ENCODE measurements at places on chromosomes 4 and X. TPM values are rescaled to one million over a fixed set of nuclear protein-coding genes. Genes with fewer than 3 reads are reported as not detected.
A peak's percentile ranks its signal among the peaks of the same experiment; 100 is the strongest.

DNA sequence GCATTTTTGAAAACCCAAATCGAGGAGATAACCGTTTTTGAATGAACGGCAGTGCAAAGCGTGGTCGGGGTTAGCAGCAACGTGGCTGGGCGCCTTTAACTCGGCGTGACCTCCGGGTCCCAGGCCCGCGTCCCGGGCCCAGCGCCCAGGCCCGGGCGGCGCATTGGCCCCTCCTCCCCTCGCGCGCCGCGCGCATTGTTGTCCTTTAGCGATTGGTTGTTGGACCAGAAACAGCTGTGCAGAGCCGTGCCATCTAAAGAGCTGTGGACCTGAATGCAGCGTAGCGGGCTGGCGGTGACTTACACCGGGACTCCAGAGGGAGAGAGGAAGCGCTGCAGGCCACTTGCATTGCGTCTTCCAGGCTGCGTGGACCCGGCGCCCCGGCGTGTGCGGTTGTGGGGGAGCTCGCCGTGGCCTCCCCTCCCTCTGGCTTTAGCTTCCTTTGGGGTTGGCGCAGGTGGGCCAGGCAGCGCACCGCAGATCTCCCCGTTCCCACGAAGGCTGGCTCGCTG, at the start of gene STOX2:
TSS of gene STOX2 (plus strand) at position 227 of the 512 bp plus-strand sequence. CDS start 1,484 bp downstream, outside the sequence.
- peak; percentile 75 for ATAC-seq

DNA sequence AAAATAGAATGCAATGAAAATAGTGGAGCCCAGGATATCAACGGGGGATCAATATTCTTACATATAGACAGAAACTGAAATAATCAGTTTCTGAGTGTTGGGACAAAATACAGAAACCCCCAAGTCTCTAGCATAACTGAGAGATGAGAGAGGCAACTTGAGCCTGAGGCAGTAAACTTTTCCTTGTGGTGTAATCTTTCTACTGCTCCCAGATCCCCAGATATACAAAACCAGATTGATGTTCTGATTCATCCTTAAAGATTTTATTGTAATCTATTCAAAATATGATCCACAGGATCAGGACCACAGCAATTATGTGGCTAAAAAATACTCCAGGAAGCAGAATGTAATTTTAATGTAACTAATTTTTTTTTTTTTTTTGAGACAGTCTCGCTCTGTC, 2282.6 kb downstream of the ARAP2 start:
- ATAC-seq: no peak

DNA sequence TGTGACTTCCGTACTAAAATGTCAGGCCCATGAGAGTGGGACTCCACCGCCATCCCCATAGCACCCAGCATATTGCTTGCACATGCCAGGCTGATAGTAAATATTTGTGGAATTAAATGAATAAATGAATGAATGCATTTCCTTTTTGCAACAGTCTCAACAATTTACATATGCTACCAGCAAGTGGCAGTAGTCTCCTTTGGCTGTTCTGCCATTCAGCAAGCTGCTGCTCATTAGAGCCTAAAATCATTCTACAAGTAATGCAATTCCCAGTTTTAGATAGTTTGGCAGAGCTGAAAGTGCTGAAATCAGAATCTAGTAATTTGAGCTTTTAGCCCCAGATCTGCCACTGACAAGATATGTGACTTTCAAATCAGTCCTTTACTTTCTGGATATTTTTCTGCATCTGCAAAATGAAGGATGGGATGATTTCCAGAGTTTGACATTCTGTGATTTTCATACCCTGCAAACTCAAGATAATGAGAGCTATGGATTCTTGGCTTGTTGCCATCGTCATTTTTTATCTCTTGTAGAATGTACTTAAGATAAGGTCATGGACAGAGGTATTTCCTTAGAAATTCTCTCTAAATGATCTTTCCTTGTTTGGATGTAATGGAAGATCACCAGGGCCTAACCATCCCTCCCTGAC, 35.7 kb upstream of the INTS6L start:
- no peak for ATAC-seq

- ATAC-seq: no peak
Observed at GRCh38 chr4:46323891-46324416, 66.0 kb downstream of the GABRA2 start.

GRCh38 chr4:66097218-66097617, 426.9 kb upstream of the EPHA5 start:
- ATAC-seq: no peak

- ATAC-seq: no peak
Observed at GRCh38 chr4:86961116-86961515, 26.3 kb downstream of the AFF1 start.

- ATAC-seq: no peak
Observed at GRCh38 chrX:70553516-70553915, 108.9 kb downstream of the DLG3 start.

DNA sequence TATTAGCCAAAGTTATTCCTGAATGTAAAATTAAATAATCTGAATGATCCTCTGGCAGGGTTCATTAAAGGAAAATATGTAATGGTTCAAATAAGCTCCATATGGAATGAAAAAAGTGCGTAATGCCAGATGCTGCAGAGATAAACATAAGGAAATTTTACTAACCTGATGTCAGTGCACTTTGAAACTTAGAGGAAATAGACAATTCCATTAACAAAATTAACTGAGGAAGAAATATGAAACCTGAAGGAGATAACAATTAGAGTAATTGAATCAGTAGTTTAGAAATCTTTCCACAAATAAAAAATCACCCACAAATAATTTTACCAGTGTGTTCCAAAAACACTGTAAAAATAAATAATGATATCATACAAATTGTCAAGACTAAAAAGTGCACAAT, 387.5 kb downstream of the GRIA2 start:
- ATAC-seq: no peak

DNA sequence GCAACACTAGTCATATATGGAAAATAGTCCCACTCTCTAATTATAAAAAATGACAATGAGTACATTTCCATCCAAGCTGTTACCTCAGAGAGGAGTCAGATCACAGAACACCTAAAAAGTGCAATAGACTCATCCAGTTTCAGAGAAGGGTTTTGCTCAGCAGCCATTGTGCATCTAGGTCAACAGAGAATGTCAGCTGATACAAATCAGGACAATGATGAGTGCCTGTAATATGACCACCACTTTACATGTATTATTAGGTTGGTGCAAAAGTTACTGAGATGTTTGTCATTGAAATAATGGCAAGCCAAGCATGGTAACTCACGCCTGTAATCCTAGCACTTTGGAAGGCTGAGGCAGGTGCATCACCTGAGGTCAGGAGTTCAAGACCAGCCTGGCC, 164.1 kb upstream of the TTC29 start:
- ATAC-seq: no peak

DNA sequence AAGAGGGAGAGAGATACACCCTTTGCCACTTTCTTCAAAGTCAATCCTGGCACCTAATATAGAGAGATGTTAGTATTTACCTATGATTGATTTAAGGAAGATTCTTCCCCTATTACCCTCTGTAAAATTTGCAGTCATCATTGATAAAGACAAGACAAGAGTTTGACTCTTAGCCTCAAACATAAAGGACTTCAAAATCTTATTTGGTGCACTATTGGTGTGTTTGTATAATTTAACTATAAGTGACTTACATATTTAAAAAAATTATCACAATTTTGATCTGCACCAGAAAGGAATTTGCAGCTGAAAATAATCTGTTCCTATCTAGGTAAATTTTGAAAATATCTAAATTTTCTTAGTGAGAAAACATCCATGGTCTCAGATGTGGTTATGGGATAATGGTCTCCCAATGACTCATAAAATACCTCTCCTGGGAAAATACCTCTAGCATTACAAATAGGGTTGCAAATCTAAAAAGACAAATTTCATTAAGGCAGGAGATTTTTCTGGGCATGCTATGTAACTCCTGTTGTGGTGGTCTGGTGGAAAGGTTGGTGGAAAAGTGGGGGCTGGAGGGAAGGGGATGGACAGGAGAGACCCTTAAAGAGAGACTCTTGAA, 173.6 kb upstream of the MED14 start:
- ATAC-seq: no peak

DNA sequence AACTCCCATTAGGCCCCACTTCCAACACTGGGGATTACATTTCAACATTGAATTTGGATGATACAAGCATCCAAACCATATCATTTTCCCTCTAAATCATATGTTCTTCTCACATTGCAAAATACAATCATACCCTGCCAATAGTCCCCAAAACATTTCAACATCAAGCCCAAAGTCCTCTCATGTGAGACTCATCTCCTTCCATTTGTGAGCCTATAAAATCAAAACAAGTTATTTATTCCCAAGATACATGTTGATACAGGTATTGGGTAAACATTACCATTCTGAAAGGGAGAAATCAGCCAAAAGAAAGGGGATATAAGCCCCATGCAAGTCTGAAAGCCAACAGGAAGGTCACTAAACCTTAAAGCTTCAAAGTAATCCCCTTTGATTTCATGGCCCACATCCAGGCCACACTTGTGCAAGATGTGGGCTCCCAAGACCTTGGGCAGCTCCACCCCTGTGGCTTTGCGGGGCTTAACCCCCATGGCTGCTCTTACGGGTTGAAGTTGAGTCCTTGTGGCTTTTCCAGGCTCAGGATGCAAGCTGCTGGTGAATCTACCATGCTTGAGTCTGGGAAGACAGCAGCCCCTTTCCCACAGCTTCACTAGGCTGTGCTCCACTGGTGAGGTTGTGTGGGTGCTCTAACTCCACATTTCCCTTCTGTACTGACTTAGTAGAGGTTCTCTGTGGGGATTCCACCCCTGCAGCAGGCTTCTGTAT, 40.6 kb upstream of the SERTM2 start:
- no peak for ATAC-seq

GRCh38 chr4:86892636-86892960, 376 bp upstream of the C4orf36 start:
- ATAC-seq: no peak

DNA sequence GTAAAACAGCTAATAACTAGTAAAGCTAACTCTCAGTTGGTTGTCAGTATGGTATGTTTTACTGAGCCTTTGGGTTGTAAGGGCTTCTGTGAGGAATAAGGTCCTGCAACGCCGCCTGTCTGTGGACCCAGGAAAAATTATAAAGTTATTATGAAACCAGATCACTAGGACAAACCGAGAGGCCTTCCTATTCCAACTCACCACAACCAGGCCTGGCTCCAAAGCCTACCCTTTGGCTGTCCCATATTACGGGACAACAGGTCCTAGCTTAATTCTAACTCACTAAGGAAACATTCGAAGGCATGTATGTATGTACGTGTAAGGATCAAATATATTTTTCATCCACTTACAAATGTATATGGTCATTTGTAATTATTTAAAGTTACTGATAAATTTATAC, 1.4 kb downstream of the ANKRD17 start:
- peak; percentile 47 for ATAC-seq

DNA sequence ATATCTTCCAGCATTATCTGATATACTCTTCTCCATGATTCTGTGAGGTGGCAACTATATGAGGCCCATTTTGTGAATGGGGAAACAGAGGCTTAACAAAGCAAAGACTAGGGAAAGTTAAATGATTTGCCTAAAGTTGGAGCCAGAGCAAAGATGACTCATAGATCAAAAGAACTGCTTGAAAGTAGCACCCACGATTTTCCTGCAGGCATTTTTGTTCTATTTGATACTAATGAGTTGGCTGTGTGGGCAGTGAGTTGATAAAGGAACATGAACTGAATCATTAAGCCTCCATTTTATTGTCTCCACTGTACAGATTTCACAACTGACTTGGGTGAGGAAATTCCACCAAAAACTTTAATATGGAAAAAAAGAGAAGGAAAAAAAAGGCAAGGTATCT, 138.9 kb upstream of the IGFBP7 start:
- ATAC-seq: no peak

GRCh38 chrX:133674726-133675470, 259.6 kb upstream of the GPC4 start:
- ATAC-seq: peak; percentile 52

DNA sequence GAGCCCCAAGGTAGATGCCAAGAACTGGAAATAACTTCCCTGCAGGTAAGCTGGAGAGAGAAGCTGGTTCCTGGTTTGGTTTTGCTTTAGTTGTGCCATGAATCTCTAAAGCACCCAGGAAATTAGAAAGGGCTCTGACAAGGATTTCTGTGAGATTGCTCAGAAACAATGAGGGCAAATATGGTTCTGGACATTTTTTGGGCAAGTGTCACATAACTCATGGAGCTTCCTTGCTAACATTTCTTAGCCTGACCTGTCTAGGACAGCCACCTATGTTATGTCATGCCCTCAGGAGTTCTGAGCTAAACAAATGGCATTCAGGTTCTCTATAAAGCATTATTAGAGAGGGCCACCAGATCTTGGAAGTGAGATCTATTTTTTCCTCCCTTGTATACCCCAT, 131.8 kb downstream of the GUCY2F start:
- no peak for ATAC-seq

DNA sequence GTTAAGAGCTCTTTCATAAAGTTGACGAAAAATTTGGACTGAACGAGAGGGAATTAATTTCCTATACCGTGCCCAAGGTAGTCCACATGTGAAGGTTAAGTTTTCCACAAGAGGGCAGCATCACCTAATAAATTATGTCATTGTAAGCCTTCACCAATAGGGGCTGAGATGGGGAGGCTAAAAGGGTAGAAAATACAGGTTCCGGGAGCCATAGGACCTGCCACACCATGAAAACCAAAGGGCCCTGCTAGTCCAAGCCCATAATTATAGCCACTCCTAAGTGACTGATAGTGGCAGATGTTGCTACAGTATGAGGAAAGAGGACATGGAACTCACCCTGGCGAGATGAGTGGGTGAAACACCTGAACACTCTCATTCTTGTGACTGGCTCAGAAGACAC, 122.2 kb downstream of the SHROOM4 start:
- peak; percentile 36 for ATAC-seq

- ATAC-seq: no peak
Observed at GRCh38 chr4:2587213-2587823, 50.9 kb downstream of the FAM193A start.

- no peak for ATAC-seq
Observed at GRCh38 chr4:81650606-81651242, 179.0 kb upstream of the RASGEF1B start.

GRCh38 chr4:11626066-11626465, 197.4 kb upstream of the HS3ST1 start:
- no peak for ATAC-seq

- no peak for ATAC-seq
Observed at GRCh38 chr4:88841635-88842034, 144.0 kb upstream of the NAP1L5 start.

- no peak for ATAC-seq
Observed at GRCh38 chrX:70042399-70043371, 7.1 kb downstream of the AWAT2 start.

COPS4 gene
- total RNA-seq: 57.7 TPM

TMSB15C gene
- total RNA-seq: 2.9 TPM

FGA gene
- total RNA-seq: not detected

PCSK1N gene
- 2.3 TPM for total RNA-seq

KIAA1210 gene
- 0.12 TPM for total RNA-seq

AFM gene
- total RNA-seq: not detected

DUX4 gene
- total RNA-seq: not detected

ANOS1 gene
- total RNA-seq: 2.3 TPM

GPR119 gene
- not detected for total RNA-seq

CDX4 gene
- total RNA-seq: not detected

FSTL5 gene
- total RNA-seq: 0.27 TPM

ENPEP gene
- total RNA-seq: 6.5 TPM

FABP2 gene
- not detected for total RNA-seq

DCUN1D4 gene
- total RNA-seq: 81.9 TPM

MAD2L1 gene
- 1.4 TPM for total RNA-seq

PLP1 gene
- 51.5 TPM for total RNA-seq

BST1 gene
- total RNA-seq: 4.3 TPM

All from gastroesophageal sphincter (tissue), 4 donors.